ENCODE measurements at places on chromosomes 7 and 10.

DNA sequence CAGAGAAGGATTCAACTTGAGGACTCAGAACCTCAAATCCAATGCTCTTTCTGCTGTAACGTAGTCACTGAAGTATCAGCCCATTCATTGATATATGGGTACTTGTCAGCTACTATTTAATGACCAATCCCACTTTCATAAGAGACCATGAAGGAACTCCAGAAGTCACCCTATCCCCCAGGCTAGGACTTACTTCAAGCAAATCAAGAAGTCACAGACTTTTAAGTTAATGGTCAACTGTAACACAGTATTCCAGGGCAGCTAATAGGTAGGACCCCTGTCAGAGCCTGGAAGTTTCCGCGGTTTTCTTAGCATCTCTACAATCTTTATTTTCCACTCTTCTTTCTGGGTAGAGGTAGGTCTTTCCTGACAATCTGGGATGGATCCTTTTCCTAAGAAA is 269.9 kb downstream of the POU6F2 start:
- no peak for DNase-seq

- DNase-seq = no peak
Measured at GRCh38 chr7:1430056-1430845, 29.0 kb downstream of the MICALL2 start.

DNA sequence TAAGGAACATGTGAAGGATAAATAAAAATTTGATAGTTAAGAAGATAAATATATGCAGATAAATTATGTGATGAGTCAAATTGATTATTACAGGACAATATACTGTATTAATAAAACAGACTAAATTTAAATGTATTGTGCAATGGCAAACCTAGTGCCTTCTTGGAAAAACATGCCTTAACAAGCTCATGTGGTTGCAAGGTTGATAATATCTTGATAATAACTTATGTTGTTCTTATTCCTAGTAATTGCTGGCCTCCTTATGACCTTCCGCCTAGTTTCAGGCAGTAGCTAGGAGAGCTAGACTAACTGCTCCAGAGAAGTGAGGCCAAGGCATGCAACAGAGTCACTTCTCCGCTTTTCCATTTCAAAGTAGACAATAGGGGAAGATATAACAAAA is 7.6 kb upstream of the RAB11FIP2 start:
- DNase-seq = no peak

DNA sequence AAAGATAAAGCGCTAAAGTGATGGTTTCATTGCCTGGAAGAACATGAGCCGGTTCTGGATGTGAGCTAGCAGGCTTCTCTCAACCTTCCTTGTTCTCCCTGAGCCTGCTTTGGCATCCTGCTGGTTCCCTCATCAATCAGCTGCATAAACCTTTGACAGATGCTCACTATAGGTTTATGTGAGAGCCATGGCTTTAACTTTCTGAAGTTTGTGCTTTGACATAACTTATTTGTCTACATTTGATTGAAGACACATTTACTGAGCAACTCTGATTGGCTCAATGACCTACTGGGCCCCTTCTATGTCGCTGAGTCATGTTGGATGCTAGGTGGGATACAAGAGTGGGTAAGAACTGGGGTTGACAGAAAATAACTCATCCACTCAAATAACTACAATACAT is 192.0 kb downstream of the ADAM12 start:
- DNase-seq = no peak

GRCh38 chr7:51349820-51350545 is 33.4 kb upstream of the COBL start:
- DNase-seq = no peak
